ENCODE measurements at places on chromosomes 3 and 15. TPM values are rescaled to one million over a fixed set of nuclear protein-coding genes. Genes with fewer than 3 reads are reported as not detected.

GRCh38 chr15:80636675-80637074, 58.4 kb upstream of the ABHD17C start:
- peaks cover 6% of the 10 kb centered on the region for H3K27me3 ChIP-seq
- H3K27ac ChIP-seq = no peak overlapping the region
- no peaks in the 10 kb centered on the region for H3K4me1 ChIP-seq
- H3K4me3 ChIP-seq = no peak overlapping the region

- H3K36me3 ChIP-seq = no peaks in the 10 kb centered on the region
- DNase-seq = no peak
- no peaks in the 10 kb centered on the region for H3K4me1 ChIP-seq
- no peak overlapping the region for H3K27ac ChIP-seq
- no peak overlapping the region for H3K4me3 ChIP-seq
These were observed 1521.3 kb downstream of the SI start for GRCh38 chr3:163556813-163557523.

GRCh38 chr3:56929809-56930615, 128.3 kb upstream of the ARHGEF3 start:
- no peak overlapping the region for H3K27ac ChIP-seq
- H3K4me1 ChIP-seq = peaks cover 40% of the 10 kb centered on the region
- DNase-seq = no peak
- H3K27me3 ChIP-seq = no peaks in the 10 kb centered on the region

- no peak for DNase-seq
- H3K4me1 ChIP-seq = no peaks in the 10 kb centered on the region
- H3K27me3 ChIP-seq = no peaks in the 10 kb centered on the region
- no peaks in the 10 kb centered on the region for H3K36me3 ChIP-seq
These were observed 315.2 kb upstream of the ROBO2 start for GRCh38 chr3:76724706-76725105.

GRCh38 chr15:45161666-45162065, 26.1 kb downstream of the SHF start:
- peaks cover 26% of the 10 kb centered on the region for H3K4me1 ChIP-seq
- H3K4me3 ChIP-seq = no peak overlapping the region
- no peak overlapping the region for H3K27ac ChIP-seq
- DNase-seq = no peak

GRCh38 chr3:25573386-25574171, 91.1 kb downstream of the TOP2B start:
- H3K27ac ChIP-seq = no peak overlapping the region
- no peaks in the 10 kb centered on the region for H3K4me1 ChIP-seq
- no peaks in the 10 kb centered on the region for H3K36me3 ChIP-seq
- no peak for DNase-seq
- no peak overlapping the region for H3K4me3 ChIP-seq
- H3K27me3 ChIP-seq = no peaks in the 10 kb centered on the region

DNA sequence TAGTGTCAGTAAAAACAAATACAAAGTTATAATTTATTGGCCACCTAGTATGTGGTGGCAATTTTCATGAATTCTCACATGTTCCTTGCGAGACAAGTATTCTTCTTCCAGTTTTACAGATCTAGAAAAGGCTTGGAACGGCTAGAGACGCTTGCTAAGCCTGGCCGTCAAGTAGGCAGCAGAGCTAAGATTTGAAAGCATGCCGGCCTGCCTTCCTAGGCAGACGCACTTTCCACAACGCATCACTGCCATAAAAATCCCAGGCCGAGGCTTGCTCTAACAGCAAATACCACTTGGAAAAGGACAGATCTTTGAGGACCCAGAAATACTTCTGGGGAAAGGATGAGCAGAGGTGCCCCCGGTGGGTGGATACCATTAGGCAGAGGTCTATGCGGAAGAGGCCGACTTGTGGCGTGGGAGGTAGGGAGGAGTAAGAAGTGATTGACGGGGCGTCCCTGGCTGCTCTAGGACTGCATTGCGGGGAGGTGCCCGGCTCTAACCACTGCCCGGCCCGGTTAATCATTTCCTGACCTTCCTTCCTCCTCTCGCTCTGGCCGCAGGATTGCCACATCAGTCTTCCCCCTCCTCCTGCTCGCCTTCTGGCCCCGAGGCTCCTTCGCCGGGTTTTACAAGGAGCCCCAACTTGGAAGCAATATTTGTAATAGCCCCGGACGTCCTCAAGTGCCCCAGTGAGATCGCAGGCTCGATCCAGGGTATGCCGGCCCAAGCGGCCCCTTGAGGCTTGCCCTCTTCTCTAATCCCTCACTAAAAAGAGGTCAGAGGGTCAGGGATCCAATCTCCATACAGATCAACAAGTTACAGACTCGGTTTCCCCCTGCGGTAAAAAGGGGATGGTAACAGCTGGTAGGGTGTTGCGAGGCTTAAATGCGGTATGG, 1.3 kb upstream of the USP3 start:
- no peaks in the 10 kb centered on the region for H3K27me3 ChIP-seq
- DNase-seq = peak; percentile 63
- H3K36me3 ChIP-seq = peaks cover 9% of the 10 kb centered on the region
- H3K27ac ChIP-seq = peak overlapping the region; percentile 89
- peaks cover 63% of the 10 kb centered on the region for H3K4me1 ChIP-seq

DNA sequence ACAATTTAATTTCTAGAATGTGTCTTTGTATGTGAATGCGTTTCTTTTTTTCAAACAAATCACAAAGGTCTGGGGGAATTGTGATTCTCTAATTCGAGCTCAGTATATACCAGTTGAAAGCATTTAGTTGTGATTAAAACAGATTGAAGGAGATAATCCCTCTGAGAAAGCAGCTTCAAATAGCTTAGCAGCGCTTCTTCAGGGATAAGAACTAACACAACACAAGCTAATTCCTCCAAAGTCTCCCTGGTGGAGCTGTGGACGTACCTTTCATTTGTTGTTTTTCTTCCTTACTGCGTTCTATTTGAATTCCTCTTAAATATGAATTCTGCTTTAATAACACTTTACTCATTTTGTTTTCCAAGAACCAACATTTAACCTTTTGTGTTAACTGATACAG, 286.7 kb downstream of the ROBO2 start:
- no peaks in the 10 kb centered on the region for H3K27me3 ChIP-seq
- H3K27ac ChIP-seq = no peak overlapping the region
- H3K4me1 ChIP-seq = no peaks in the 10 kb centered on the region

DNA sequence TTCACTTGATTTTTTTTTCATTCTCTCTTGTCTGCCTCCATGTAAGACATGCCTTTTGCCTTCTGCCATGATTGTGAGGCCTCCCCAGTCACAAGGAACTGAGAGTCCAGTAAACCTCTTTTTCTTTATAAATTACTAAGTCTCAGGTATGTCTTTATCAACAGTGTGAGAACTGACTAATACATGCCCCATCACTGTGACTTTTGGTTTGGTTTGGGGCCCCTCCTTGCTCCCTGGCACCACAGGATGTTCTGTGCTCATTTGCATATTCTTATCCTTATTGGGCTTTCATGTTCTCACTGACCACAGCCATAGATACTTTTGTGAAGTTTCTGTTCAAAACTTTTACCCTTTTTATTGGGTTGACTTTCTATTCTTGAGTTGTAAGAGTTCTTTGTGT, 3.8 kb upstream of the PRR20G start:
- no peak overlapping the region for H3K4me3 ChIP-seq
- H3K27me3 ChIP-seq = no peaks in the 10 kb centered on the region

DNA sequence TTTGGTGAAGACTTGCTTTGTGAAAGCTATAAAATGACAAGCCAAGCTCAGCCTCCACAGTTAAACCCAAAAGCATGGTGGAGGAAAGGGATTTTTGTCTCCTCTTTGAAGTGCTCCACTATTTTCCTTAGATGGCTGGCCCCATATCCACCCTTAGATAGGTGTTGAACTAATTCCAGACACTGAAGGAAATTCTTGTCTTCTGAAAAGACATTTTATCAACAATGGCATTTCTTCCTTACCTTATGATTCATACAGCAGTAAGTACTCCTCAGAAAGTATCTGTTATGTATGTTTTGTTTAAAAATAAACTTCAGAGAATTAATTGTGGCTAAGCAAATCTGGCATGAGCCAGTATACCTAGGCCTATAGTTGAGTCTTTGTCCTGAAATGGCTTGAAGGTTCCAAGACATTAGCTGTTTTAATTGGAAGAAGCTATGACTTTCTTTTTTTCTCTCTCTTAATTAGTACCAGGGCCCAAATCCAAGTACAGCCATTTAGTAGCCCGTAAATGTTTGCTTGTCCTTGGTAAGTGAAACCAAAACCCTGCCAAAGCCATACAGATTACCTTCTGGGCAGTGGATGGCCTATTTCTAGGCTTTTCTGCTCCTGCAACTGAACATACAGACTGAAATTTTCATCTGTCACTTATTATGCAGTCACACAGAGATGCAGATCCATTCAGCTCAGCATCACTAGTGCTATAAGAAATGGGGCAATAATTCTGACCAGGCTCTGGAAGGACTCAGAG, 5.1 kb upstream of the BFSP2 start:
- no peak overlapping the region for H3K27ac ChIP-seq
- no peak overlapping the region for H3K4me3 ChIP-seq
- DNase-seq = no peak
- H3K36me3 ChIP-seq = no peaks in the 10 kb centered on the region
- H3K27me3 ChIP-seq = peaks cover 2% of the 10 kb centered on the region
- peaks cover 5% of the 10 kb centered on the region for H3K4me1 ChIP-seq

DNA sequence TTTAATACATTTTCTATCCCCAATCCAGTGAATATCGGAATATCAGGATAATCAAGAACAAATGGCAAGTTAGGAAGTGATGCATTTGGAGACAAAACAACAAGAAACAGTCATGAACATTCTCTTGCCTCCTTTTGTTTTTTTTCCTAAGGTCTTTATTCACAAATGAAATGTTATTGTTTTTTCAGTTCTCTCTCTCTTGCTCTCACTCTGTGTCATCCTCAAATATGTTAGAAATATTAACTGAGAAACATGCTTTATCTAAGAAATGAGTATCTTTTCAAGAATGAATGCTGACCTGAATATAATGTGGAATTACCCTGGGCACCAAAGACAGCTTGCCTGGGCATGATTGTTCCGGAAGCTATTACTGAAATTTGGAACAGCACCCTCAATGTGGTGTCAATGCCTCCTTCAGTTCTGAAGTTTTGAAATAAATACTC, 51.3 kb downstream of the RBMS3 start:
- H3K36me3 ChIP-seq = no peaks in the 10 kb centered on the region
- no peak overlapping the region for H3K4me3 ChIP-seq
- no peaks in the 10 kb centered on the region for H3K27me3 ChIP-seq

GRCh38 chr3:30752491-30752890, 142.0 kb downstream of the GADL1 start:
- no peak overlapping the region for H3K27ac ChIP-seq
- no peak overlapping the region for H3K4me3 ChIP-seq
- H3K4me1 ChIP-seq = peaks cover 37% of the 10 kb centered on the region
- H3K36me3 ChIP-seq = no peaks in the 10 kb centered on the region
- DNase-seq = no peak

- H3K36me3 ChIP-seq = no peaks in the 10 kb centered on the region
- no peaks in the 10 kb centered on the region for H3K27me3 ChIP-seq
- no peak for DNase-seq
- H3K4me3 ChIP-seq = no peak overlapping the region
- H3K4me1 ChIP-seq = no peaks in the 10 kb centered on the region
- no peak overlapping the region for H3K27ac ChIP-seq
These were observed 636.8 kb downstream of the MECOM start for GRCh38 chr3:169026543-169027182.

- no peaks in the 10 kb centered on the region for H3K36me3 ChIP-seq
- DNase-seq = no peak
- H3K27me3 ChIP-seq = no peaks in the 10 kb centered on the region
- H3K4me3 ChIP-seq = no peak overlapping the region
- no peaks in the 10 kb centered on the region for H3K4me1 ChIP-seq
These were observed 321.4 kb upstream of the IL12A start for GRCh38 chr3:159667261-159667660.

DNA sequence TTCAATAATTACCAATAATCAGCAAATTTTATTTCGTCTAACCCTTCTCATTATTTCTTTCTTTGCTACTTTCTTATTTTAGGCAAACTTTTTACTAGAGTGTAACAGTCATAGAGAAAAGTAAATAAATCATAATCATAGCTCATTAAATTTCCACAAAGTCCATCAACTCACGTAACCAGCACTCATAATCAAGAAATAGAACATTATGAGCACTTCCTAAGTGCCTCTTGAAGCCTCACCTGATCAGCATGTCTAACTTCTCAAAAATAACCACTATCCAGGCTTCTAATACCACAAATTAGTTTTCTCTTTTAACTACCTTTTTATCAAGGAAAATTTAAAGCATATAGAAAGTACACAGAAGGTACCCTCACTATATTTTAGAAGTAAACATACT, 38.4 kb upstream of the SLC12A8 start:
- no peak overlapping the region for H3K4me3 ChIP-seq
- no peak overlapping the region for H3K27ac ChIP-seq
- H3K4me1 ChIP-seq = peaks cover 1% of the 10 kb centered on the region
- H3K27me3 ChIP-seq = no peaks in the 10 kb centered on the region

GRCh38 chr3:141441381-141442364, 45.2 kb upstream of the RASA2 start:
- no peaks in the 10 kb centered on the region for H3K27me3 ChIP-seq
- H3K4me1 ChIP-seq = peaks cover 16% of the 10 kb centered on the region
- H3K27ac ChIP-seq = no peak overlapping the region
- no peak overlapping the region for H3K4me3 ChIP-seq

- no peak for DNase-seq
- H3K27ac ChIP-seq = no peak overlapping the region
- no peaks in the 10 kb centered on the region for H3K36me3 ChIP-seq
- H3K27me3 ChIP-seq = peaks cover 18% of the 10 kb centered on the region
- H3K4me3 ChIP-seq = no peak overlapping the region
These were observed 152.6 kb upstream of the TPM1 start for GRCh38 chr15:62889734-62890505.

- H3K4me1 ChIP-seq = peaks cover 4% of the 10 kb centered on the region
- no peak for DNase-seq
- H3K36me3 ChIP-seq = no peaks in the 10 kb centered on the region
- H3K27ac ChIP-seq = no peak overlapping the region
- no peaks in the 10 kb centered on the region for H3K27me3 ChIP-seq
These were observed 55.0 kb downstream of the UBE2E2 start for GRCh38 chr3:23258110-23258509.

- H3K27me3 ChIP-seq = peaks cover 2% of the 10 kb centered on the region
- no peak overlapping the region for H3K27ac ChIP-seq
These were observed 4.0 kb downstream of the ITPR1 start for GRCh38 chr3:4497005-4497692.

DNA sequence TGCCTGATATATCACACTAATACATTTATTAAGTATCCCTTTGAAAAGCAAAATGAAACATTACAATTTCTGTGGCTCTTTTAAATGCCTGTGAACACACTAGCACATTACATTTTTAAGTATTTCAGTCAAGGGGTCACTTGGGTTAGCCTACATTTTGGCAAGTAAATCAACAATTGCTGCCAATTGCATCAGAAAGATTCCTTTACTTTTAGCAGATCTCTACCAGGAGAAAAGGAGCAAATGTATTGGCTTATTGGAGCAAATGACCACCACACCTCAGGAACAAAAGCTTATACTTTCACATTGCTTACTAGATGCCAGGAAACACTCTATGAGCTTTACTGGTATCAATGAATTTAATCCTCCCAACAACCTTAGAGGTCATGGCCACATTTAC, 947.1 kb downstream of the FHIT start:
- DNase-seq = no peak
- H3K4me3 ChIP-seq = no peak overlapping the region
- H3K4me1 ChIP-seq = peaks cover 11% of the 10 kb centered on the region
- no peak overlapping the region for H3K27ac ChIP-seq
- no peaks in the 10 kb centered on the region for H3K27me3 ChIP-seq

Gene ITIH1
- total RNA-seq = not detected

Gene GABRB3
- total RNA-seq = not detected

Gene OXSR1
- 62.2 TPM for total RNA-seq

Gene RAF1
- 85.1 TPM for total RNA-seq

Gene SYNPR
- total RNA-seq = not detected

Gene IL17RB
- 33.3 TPM for total RNA-seq

Gene GNAT1
- not detected for total RNA-seq

Gene MKRN2OS
- total RNA-seq = not detected

Gene SLC24A5
- total RNA-seq = not detected

Gene THBS1
- total RNA-seq = 0.32 TPM

Gene SEMA5B
- not detected for total RNA-seq

Gene PRR23A
- total RNA-seq = not detected
